ENCODE measurements at places on chromosomes 2 and 18. TPM values are rescaled to one million over a fixed set of nuclear protein-coding genes. Genes with fewer than 3 reads are reported as not detected.
A peak's percentile ranks its signal among the peaks of the same experiment; 100 is the strongest.

Gene CCDC74A
- 20.6 TPM for total RNA-seq

Gene FN1
- total RNA-seq = 3,000 TPM

Gene EMILIN2
- total RNA-seq = 1.2 TPM

Gene DLX1
- 5.6 TPM for total RNA-seq

Gene LYPD6B
- 14.6 TPM for total RNA-seq

Gene STK39
- total RNA-seq = 31.0 TPM

Gene FAHD2A
- 27.1 TPM for total RNA-seq

Gene ADGRF3
- total RNA-seq = not detected

Gene SLC35F6
- total RNA-seq = 34.8 TPM

Gene IL36A
- total RNA-seq = not detected

Gene GPR45
- total RNA-seq = not detected

Gene BIN1
- total RNA-seq = 174 TPM

DNA sequence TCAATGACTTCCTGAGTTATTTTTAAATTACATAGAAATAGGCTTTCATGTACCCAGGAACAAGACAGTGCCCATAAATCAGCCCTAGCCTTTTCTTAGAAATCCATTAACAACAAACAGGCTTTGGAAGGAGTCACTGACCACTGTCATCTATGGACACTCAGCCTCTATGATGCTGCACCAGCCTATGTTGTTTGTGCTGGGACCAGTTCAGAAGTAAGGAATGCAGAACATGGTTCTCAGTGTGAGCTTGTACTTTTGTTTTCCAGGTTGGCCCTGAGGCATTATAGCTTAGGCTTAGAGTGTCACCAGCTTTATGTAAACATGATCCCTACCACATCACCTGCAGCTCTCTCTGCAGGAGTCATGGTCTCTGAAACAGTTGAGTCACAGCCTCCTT lies 335.7 kb upstream of the CDH7 start:
- no peak for DNase-seq

DNA sequence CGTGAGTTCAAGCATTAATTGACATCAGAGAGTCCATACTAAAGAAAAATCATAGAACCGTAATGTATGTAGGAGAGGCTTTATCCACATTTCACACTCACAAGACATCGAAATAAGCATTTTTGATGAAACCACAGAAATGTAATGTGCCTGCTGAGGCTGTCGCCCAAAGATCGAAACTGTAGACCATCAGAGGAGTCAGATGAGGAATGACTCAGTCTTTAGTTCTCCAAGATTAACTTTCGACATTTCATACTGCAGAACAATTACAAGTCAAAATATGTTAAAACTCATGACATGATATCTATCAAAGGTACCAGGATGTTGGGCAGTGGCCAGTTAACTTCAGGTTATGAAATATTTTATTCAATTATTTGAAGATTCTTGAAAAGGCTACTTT lies 79.6 kb downstream of the RAB31 start:
- peak; percentile 82 for DNase-seq

DNA sequence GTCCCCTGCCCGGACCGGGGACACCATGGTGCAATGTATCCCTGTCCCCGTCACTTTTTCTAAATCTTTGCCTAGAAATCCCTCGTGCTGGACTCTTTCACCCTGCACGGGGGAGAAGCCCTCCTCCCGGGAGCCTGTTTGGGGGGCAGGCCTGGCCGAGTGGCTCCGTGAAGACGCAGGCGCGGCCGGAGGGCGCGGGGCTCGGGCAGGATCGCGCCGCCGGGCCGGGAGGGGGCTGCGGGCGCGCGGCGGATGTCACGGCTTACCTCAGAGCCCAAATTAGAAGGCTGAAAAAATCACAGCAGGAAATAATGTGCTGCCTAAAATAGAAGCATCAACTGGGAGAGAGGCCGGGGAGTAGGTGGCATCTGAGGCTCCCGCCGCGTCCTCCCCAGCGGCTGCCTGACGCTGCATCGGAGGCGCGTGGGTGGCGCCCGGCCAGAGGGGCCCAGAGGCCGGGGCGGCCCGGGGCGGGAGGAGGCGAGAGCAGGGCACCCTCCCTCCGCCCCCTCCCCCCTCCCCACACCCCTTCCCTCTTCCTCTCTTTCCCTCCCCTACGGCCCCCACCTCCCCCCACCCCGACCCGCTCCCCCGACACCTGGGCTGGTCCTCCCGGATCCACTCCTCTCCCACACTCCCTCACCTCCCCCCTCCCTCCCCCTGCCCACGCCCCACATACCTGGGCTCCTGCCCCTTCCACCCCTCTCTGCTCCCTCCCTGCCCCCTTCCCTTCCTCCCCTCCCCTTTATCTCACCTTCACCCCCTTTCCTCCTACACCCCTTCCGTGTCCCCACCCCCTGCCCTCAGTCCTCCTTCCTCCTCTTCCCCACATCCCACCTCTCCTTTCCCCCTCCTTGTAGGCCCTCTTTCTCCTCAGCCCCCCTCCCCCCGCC lies 51.9 kb downstream of the SLC4A1AP start:
- no peak for DNase-seq

- DNase-seq = no peak
Observed at GRCh38 chr18:61541673-61542072, 208.4 kb downstream of the CDH20 start.

GRCh38 chr18:34859496-34859895 lies 149.4 kb downstream of the DTNA start:
- no peak for DNase-seq

DNA sequence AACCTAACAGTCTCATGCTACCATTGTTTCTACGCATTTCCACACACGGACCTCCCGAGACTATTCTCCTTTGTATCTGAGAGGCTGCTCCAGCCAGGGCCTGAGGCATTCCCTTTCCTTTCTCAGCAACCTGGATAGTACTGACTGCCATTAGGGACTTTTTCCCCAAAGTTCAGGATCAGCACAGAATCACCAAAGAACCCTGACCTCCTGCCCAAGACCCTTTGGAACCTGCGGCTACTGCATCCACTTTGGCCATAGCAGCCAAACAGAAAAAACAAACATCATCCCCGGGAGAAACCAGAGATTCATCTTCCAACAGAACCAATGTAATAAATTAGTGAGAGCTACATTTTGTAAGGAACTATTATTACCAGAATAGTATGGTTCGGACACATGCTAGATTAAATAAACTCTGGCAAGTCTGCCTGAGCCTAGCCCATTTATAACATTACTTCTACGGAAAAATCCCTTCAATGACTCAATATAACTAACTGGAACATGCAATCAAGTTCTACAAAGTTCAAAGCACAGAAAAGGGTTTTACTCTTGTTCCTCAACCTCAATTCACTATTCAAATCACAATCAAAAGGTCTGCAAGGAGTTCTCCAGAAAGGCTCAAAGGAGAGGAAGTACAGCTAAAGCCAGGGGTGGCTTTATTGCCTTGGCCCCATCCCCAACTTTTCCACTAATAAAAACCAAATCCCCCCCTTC lies 51.8 kb downstream of the LPIN2 start:
- no peak for DNase-seq

DNA sequence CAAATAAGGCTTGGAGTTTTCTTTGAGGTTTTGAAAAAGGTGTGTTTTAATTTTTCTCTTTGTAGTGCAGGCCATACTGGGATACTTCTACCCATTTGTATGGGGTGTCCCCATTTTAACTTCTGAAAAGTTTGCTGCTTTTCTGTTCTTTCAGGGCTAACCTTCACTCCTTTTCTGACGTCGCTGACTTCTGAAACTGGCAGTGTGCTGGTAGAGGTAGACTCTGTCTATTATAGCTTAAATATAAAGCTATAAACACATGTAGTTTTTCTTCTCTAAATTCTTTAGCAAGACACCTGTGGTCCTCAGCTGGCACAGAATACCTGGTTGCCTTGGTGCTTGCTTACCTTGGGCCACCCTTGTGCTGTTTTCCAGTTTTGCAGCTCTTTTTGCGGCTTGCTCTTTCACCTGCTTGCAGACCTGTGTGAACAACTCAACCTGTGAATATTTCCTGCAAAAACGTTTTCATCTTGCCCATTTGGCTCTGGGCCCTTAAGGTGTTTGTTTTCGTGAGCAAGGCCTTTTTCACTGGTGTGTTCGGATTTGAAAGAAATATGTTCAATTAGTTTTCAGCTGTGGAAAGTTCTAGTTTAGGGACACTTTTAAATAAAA lies 42.2 kb downstream of the PHLPP1 start:
- DNase-seq = no peak

DNA sequence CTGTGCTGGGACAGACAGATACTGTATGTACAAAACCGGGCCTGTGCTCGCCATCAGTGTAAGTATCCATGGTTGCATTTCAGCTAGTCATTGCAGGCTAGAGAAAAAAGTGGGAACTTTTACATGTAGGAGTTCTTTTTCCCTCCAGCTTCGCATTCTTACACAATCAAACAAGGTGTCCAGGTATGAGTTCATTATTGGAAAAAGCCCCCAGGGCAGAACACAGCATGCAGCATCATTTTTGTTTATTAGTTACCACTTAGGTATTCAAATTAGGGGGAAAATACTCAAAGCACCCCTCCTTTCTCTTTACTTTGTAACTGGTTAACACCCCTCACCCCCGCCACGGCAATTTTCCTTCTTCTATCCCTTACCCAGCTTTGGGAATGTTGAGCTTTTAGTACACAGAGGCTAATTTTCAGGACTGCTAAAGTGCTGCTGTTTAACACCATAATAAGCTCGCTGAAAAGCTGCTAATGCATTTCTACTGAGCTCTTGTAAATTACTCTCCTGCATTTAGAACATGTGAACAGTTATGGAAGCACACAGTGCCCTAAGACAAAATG lies 13.6 kb downstream of the UPP2 start:
- DNase-seq = no peak

GRCh38 chr2:126981476-126981875 lies 82.8 kb downstream of the TEX51 start:
- DNase-seq = peak; percentile 33

DNA sequence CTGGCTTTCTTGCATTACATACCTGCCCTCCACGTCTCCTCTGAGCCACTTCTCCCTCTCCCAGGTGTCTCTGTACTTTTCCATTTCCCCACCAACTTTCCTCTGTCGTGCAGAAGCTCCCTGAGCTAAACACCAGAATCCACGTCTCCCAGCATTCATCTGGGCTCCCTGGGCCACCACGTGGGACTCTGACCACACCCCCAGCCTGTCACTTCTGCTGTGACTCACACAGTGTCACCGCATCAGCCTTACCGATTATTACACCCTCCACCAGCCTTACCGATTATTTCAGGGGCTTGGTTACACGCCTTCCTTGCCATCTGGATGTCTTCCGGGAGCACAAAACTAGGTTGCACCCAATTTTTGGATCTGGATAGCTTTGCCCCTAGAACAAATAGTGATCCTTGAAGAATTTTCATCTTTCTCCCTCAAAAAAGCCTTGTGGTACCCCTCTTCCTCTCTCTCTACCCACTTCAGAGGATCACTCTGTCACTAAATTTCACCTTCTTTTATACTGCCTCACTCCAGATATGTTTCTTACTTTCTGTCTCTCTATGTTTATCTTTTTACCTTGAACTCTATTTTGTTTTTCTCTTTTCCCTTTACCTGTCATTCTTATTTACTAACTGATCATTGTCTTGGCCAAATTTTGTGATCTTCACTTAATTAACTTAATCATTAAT lies 136.9 kb upstream of the CAB39 start:
- DNase-seq = no peak

- DNase-seq = no peak
Observed at GRCh38 chr2:248724-249123, 15.1 kb downstream of the SH3YL1 start.

DNA sequence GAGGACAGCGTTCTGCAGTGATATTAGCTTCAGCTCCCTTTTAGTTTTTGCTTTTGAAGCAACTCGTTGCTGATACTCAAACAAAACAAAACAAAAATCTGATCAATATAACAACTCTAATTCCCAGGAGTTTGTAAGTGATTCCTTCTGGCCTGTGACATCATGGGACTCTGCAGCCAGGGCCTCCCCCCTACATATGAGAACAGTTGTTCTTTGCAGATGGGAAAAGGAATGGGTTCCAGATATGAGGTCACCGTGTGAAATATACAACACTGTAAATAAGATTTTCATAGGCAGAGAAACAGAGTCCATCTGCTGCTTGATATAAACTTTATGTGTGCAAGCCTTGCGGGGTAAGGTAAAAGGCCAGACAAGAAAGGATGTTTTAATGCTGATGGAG lies 56.7 kb downstream of the DIS3L2 start:
- no peak for DNase-seq

GRCh38 chr2:11477994-11478393 lies 12.0 kb upstream of the E2F6 start:
- peak; percentile 75 for DNase-seq

- no peak for DNase-seq
Observed at GRCh38 chr18:50193796-50194630, 934 bp downstream of the MYO5B start.

DNA sequence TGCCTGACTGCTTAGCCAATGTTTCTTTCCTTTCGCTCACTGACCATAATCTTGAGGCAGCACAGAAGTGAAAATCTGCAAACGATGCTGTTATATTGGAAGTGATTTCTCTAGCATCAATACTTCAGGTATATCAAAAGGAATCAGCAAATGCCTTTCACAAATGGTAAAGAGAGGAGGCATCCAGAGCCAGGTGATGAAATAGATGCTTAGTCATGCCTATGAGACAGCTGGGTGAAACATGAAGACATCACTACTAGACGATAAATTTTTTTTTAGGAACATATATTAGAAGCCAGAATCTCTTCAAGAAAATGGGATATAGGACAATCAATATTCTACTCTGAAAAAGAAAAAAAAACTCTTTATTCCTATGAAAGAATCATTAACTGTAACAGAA lies 249.2 kb upstream of the SLC39A10 start:
- DNase-seq = peak; percentile 69

- peak; percentile 49 for DNase-seq
Observed at GRCh38 chr2:28821295-28821958, 10.8 kb downstream of the SPDYA start.

GRCh38 chr18:26133652-26134051 lies at the start of gene PSMA8:
TSS of gene PSMA8 (plus strand) at chr18:26133869. CDS start at chr18:26133966, 97 bp downstream.
- no peak for DNase-seq
